ENCODE measurements at places on chromosomes 12 and 14. TPM values are rescaled to one million over a fixed set of nuclear protein-coding genes. Genes with fewer than 3 reads are reported as not detected.

DNA sequence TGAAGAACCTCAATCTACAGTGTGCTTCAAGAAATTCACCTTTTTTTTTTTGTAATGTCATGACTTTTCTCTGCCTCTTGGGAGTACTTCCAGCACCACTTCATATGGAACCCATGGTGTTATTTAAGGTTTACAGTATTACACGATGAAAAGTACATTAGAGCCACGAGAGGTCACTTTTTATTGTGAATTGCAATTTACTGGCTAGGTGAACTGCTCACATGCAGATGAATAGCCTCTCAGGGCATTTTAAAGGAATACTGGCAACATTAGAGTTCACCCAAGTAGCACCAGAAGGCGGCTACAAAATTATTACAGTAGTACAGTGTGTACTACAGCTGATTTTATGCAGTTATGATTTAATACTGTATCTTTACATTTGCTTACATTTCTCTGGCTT lies 99.1 kb upstream of the PPP4R3A start:
- no peaks in the 10 kb centered on the region for H3K4me1 ChIP-seq
- H3K36me3 ChIP-seq: no peaks in the 10 kb centered on the region
- DNase-seq: no peak
- H3K4me3 ChIP-seq: no peak overlapping the region
- no peaks in the 10 kb centered on the region for H3K27me3 ChIP-seq

GRCh38 chr12:94284046-94284445 lies 135.7 kb downstream of the PLXNC1 start:
- no peak overlapping the region for H3K27ac ChIP-seq
- no peak overlapping the region for H3K4me3 ChIP-seq
- peaks cover 63% of the 10 kb centered on the region for H3K36me3 ChIP-seq
- no peak for DNase-seq

DNA sequence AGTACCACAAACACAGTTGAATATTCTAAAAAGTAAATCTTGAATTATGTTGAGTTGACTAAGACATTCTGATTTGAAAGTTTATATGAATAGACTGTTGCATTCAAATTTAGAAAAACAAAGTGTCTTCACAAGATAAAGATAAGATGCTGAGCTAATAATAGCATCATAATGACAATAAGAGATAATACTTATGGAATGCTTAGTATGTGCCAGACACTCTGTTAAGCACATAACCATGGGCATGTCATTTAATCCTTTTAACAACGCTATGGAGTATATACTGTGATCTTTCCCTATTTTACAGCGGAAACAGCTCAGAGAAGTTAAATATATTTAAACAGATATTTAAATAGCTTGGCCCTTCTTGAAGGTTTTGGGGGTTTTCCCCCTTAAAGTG lies 163.4 kb downstream of the SRGAP1 start:
- H3K36me3 ChIP-seq: no peaks in the 10 kb centered on the region
- no peak overlapping the region for H3K27ac ChIP-seq
- no peaks in the 10 kb centered on the region for H3K4me1 ChIP-seq

- no peak for DNase-seq
- H3K36me3 ChIP-seq: no peaks in the 10 kb centered on the region
- no peaks in the 10 kb centered on the region for H3K4me1 ChIP-seq
- no peak overlapping the region for H3K4me3 ChIP-seq
- H3K27me3 ChIP-seq: no peaks in the 10 kb centered on the region
Observed at GRCh38 chr14:95071649-95072280, 85.6 kb downstream of the DICER1 start.

DNA sequence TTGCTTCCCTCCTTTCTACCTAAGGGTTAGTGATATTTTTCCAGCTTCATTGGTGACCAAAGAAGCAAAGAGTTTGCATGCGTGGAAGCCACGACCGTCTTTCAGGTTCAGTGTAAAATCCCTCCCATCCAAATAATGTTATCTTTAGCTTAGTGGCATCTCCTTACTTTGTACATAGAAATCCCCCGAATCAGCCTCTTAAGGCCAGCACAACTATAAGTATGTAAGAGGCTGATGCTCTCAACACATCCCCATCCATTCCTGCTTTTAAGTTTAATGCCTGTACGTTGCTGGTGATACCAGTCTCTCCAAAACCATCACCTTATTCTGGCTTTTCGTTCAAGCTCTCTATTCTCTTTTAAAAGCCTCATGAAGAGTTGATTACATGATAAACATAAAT lies 14.6 kb downstream of the CDKN1B start:
- peaks cover 50% of the 10 kb centered on the region for H3K4me1 ChIP-seq
- DNase-seq: no peak
- no peak overlapping the region for H3K4me3 ChIP-seq
- no peak overlapping the region for H3K27ac ChIP-seq
- peaks cover 28% of the 10 kb centered on the region for H3K36me3 ChIP-seq

- no peak overlapping the region for H3K4me3 ChIP-seq
- H3K27ac ChIP-seq: no peak overlapping the region
- H3K4me1 ChIP-seq: no peaks in the 10 kb centered on the region
Observed at GRCh38 chr14:44609201-44609600, 102.1 kb upstream of the FSCB start.

DNA sequence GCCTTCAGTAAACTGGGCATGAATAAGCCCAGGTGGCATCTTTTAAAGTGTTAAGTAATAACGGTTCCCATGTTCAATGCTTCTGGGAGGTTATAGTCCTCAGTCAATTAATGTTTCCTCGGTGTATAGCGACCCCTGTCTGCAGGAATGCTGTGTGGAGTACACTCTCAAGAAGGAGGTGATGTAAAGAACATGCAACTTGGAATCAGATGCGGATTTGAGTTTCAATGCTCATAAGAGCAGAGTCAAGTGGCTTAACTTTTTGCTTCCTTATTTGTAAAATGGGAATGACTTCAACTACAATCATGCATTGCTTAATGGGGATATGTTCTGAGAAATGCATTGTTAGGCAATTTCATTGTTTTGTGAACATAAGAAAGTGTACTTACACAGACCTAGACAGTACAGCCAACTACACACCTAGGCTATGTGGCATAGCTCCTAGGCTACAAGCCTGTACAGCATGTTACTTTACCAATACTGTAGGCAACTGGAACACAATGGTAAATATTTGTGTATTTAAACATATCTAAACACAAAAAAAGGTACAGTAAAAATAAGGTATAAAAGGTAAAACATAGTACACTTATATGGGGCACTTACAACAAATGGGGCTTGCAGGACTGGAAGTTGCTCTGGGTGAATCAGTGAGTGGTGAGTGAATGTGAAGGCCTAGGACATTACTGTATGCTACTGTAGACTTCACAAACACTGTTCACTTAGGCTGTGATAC lies 6.7 kb upstream of the MRPS35 start:
- H3K27me3 ChIP-seq: peaks cover 16% of the 10 kb centered on the region
- peak; percentile 92 for DNase-seq
- peaks cover 2% of the 10 kb centered on the region for H3K4me1 ChIP-seq
- no peak overlapping the region for H3K4me3 ChIP-seq

DNA sequence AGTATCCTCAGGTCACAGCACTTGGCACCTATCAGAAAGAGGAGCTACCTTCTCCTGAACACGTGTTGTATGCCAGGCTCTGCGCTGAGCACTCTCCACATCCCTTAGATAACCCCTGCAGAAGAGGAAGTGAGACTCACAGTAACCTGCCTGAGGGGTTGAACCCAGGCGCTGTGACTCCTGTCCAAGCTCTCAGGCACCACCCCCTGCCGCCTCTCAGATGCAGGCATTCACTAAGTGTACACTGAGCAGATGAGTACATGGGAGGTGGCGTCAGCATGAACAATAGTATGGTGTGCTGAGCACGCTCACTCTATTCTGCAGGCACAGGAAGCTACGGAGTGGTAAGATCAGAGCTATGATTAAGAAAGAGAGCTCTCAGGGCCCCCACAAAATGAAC lies 21.0 kb upstream of the RIC8B start:
- peak overlapping the region; percentile 73 for H3K27ac ChIP-seq
- no peaks in the 10 kb centered on the region for H3K36me3 ChIP-seq
- peak; percentile 80 for DNase-seq
- H3K4me1 ChIP-seq: peaks cover 12% of the 10 kb centered on the region

DNA sequence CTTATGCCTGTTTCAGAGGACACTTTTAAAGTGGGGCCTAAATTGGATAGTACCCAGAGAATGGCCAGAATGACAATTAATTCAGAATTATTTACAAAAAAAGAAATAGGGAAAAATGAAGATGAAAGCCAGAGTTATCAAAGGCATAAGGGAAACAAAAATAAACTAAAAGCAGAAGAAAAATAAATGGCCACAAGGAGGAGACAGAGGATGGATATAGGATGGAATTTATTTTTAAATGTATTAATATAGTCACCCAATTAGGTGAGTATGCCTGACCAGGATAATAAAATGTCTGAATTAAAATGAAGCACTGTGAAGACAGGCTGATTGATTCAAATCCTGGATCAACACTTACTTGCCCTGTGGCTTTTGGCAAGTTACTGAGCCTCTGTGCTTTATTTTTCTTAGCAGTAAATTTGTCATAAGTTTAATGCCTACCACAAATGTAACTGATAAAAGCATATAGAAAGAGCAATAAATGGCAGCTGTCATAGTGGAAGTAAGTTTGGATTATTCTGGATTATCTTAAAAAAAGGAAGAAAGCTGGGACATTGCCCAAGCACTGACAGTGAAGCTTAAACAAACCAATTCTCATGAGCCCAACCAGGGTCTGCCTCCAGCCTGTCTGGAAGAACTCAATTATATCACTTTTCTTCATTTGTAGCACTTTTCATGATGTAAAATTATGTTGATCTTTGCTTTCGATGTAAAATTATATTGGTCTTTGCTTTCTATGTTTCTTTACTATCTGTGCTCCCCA lies 3.5 kb downstream of the CLEC9A start:
- peaks cover 14% of the 10 kb centered on the region for H3K27me3 ChIP-seq
- no peak overlapping the region for H3K27ac ChIP-seq
- DNase-seq: peak; percentile 30
- no peak overlapping the region for H3K4me3 ChIP-seq
- H3K36me3 ChIP-seq: no peaks in the 10 kb centered on the region
- H3K4me1 ChIP-seq: no peaks in the 10 kb centered on the region

GRCh38 chr12:16586350-16587109 lies 19.4 kb downstream of the LMO3 start:
- DNase-seq: no peak
- no peaks in the 10 kb centered on the region for H3K36me3 ChIP-seq
- H3K27me3 ChIP-seq: no peaks in the 10 kb centered on the region
- H3K4me3 ChIP-seq: no peak overlapping the region

- no peak overlapping the region for H3K4me3 ChIP-seq
- H3K4me1 ChIP-seq: no peaks in the 10 kb centered on the region
- DNase-seq: no peak
- no peaks in the 10 kb centered on the region for H3K36me3 ChIP-seq
Observed at GRCh38 chr12:103690426-103690825, 103.4 kb downstream of the STAB2 start.

DNA sequence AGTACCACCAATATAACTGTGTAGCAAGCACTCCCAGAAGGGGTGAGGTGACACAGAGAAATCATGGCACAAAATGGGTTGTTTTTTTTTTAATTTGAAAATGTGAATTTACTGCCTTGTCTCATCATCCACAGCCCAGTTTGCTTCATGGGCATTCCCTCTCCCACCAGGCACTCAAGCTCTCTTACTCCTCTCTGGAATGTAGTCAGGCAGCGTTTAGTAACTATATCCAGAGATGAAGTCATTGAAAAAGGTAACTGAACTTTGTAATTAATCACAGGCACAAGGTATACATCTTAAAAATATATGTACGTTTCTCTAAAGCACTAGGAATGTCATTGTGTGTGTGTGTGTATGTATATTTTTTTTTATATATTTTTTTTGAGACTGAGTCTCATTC lies 91.4 kb downstream of the FAR2 start:
- DNase-seq: no peak
- H3K4me1 ChIP-seq: peaks cover 13% of the 10 kb centered on the region

The DNAJC22 gene
- total RNA-seq: not detected

The ALDH1L2 gene
- total RNA-seq: 1.5 TPM

The FIGNL2 gene
- 0.33 TPM for total RNA-seq

The MFAP5 gene
- total RNA-seq: not detected

The BDKRB1 gene
- total RNA-seq: not detected

The TTC5 gene
- 36.2 TPM for total RNA-seq

The BCAT1 gene
- 51.9 TPM for total RNA-seq

The ENTPD5 gene
- total RNA-seq: 10.6 TPM

The LAG3 gene
- total RNA-seq: 269 TPM

The SPIC gene
- total RNA-seq: not detected

Measured in activated CD4-positive, alpha-beta T cell treated with anti-CD3 and anti-CD28 coated beads, Interleukin-2, amount 10 ng/mL, durations not matched to agents 24 days and 14 days (primary cell).